ENCODE measurements at places on chromosomes 12 and 14.
A peak's percentile ranks its signal among the peaks of the same experiment; 100 is the strongest.

- DNase-seq, result peak; percentile 76
Measured at GRCh38 chr12:89384050-89384758, 31.9 kb upstream of the DUSP6 start.

DNA sequence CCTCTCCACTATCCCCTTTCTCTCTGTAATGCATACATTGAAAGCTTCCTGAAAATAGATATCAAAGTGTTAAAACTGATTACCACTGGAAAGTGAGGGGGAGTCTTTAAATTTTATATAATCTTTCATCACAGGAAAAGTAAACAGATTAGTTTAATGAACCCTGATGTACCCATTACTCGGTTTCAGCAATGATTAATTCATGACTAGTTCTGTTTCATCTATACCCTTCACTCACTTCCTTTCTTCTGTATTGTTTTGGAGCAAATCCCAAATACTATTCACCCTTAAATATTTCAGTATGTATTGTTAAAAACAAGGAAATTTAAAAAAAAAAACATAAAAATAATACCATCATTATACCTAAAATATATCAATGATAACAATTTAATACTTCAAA lies 67.3 kb upstream of the TMCC3 start:
- DNase-seq, result no peak

DNA sequence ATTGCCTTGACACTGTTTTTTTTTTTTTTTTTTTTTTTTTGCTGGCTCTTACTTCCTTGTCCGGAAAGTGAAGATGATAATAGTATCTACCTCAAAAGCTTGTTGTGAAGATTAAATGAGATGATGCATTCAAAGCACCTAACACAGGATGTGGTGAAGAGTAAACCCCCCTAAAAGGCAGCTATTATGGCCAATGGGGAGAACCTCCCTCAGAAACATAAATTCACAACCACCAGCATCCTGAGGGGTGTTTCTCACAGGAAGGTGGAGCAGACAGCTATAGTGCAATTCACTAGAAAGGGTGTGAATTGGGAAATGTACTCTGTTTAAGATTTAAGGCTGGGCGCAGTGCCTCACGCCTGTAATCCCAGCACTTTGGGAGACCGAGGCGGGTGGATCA lies 85.4 kb upstream of the CRY1 start:
- DNase-seq, result no peak

DNA sequence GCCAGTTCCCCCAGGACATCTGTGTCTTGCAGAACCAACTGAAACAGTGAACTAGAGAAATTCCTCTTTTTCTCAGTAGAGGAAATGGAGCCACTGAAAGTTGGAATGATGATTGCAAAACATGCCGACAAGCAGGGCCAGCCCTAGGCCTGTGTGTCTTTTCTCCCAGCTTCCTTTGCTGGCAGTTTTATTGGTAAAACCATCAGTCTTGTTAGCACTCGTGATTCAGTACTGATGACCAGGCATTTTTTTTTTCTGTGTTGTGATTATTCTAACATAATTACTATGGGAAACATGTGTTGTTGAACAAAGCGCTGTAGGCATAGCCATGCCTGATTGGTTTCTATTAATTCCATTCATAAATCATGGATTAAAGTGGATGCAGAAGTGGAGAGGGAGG lies 620.7 kb downstream of the AACS start:
- no peak for DNase-seq

DNA sequence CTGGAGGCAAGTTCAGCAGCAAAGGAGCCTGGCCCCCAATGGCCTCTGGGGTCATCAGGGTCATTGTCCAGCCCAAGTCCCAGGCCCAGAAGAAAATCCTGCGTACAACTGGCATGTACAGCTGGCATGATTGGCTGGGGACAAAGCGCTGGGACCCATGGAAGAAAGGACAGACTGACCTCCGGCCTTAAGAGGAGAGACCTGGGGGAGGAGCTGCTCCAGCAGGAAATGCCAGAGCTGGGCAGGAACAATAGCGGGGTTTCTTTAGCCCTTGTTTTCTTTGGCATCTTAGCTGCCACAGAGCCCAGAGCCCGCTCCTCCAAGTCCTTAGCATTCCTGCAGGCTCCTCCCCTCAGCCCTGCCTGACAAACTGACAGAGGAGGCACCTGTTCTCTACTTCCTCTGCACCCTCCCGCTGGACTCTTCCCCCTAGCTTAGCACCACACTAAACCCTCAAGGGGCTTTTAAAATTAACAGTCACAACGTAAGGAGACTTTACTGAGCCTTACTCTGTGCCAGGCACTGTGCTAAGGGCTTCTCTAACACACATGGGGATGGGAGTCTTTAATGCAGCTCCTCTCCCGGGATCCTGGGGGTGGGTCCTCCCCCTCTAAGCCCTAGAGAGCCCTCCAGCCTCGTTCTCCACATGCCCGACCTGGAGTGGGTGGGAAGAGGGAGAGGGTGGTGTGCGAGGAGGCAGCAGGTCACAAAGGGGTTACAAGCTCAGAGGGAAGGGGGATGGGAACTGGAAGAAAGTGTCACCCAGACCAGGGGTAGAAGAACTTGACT lies 1.8 kb upstream of the AQP5 start:
- DNase-seq, result no peak

GRCh38 chr12:106941481-106942156 lies 14.1 kb upstream of the TMEM263 start:
- DNase-seq, result no peak

DNA sequence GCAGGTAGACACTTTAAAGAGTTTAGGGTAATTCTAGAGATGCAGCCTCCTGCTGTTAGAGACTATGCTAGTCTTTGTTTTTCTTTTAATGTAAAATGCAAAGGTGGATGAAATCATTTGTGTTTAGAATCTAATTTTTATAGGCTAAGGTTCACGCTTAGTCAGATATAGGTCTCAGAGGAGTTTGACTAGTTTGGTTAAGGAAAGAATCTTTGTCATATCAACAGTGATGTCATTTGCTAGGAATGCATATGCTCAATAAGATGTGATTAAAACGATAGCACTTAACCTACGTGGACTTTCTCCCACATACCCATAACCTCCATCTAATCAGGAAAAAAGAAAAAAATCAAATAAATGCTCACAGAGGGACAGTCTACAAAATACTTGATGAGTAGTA lies 859.3 kb upstream of the ATXN7L3B start:
- DNase-seq, result no peak

- peak; percentile 18 for DNase-seq
Measured at GRCh38 chr12:52311285-52311648, 9.9 kb downstream of the KRT83 start.

DNA sequence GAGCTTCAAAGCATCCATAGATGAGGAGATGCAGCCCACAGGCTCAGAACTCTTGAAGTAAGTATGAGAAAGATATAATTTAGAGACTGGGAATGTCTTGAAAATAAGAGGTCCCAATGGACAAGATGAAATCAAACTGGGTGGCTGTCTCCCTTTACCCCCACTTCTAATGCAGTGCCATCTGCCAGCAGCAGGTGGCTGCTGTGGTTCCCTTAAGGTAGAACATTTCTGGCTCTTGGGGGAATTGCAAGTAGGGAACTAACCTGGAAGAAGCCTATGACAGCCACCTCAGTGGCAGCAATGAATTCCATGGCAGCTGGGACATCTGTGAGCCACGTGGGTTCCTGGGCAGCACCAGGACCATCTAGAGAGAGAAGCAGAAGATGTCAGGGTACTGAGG lies 648 bp downstream of the ERP27 start:
- no peak for DNase-seq

DNA sequence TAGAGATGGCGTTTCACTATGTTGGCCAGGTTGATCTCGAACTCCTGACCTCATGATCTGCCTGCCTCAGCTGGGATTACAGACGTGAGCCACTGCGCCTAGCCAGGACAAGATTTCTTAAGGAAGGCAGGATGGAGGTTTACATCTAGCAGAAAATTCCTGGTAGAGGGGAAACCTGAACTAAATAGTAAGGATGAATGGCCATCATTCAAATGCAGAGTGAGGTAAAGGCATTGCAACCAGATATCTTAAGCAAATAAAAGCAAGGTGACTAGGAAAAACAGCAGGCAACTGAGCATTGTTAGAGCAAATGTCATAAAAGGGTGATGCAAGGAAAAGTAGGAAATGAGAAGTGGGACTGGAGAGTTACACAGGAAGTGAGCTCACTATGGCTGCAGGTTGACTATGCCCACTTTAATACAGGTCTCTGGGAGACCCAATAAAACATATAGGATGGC lies 133.0 kb downstream of the SOX5 start:
- no peak for DNase-seq

DNA sequence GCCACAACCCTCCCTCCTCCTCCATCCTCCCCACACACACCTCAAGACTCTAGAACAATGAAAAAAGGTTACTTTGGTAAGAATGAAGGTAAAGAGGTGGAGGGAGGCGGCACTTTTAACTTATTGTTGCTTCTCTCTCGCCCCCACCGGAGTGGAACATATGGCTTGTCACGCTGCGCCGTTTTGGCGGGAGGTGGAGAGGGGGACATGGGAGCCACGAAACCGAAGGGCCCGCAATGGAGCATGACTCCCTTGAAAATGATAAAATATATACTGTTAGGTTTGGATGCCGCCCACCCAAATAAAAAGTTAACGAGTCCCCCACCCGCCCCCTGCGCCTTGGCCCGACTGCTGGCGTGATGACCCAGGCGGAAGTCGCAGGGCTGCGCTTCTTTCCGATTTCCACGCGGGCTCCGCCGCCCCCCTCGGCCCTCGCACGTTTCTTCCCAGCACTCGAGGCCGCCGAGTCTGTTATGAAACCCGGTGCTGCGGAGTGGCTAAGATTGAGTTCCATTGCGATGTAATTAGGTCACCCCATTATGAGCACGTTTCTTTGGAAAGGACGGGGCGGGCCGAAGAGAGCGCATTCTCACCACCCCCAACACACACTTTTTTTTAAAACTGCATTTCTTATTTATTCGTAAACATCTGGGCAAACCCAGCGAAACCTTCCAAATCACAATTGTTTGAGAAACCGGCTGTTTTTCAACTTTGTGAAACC lies 1.4 kb upstream of the ZFP36L1 start:
- DNase-seq, result peak; percentile 62

GRCh38 chr12:110776410-110776809 lies 33.7 kb upstream of the PPP1CC start:
- no peak for DNase-seq

DNA sequence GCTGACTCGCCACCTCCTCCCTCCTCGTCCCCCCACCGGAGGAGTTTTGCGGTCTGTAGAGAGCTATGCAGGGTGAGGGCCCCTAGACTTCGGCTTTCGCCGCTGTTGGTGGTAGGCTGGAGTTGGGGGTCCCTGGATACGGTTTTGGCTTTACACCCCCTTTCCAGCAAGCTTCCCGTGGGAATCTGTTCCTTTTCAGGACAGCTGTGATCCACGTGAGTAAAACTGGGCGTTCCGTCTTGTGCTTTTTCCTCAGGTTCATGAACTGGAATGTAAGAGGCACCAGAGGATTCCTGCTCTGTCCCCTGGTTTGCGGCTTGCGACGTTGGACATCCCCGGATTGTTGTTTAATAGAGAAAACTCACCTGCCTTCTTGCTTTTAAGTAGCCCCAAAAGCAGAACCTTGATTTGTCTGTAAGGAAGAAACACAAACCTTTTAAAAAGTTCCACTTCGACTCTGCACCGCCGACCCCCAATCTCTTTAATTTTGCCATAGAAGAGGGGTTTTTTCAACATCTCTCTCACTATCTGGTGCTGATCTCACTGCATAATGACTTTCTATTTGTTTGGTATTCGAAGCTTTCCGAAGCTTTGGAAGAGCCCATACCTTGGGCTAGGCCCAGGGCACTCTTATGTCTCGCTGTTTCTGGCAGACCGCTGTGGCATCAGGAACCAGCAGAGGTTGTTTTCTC lies 490 bp downstream of the PRORP start:
- no peak for DNase-seq

GRCh38 chr12:50508414-50508813 lies 3.6 kb downstream of the DIP2B start:
- DNase-seq, result no peak

- DNase-seq, result no peak
Measured at GRCh38 chr14:28243600-28243999, 523.0 kb upstream of the FOXG1 start.

GRCh38 chr12:114726092-114726710 lies 42.2 kb upstream of the TBX3 start:
- DNase-seq, result no peak

DNA sequence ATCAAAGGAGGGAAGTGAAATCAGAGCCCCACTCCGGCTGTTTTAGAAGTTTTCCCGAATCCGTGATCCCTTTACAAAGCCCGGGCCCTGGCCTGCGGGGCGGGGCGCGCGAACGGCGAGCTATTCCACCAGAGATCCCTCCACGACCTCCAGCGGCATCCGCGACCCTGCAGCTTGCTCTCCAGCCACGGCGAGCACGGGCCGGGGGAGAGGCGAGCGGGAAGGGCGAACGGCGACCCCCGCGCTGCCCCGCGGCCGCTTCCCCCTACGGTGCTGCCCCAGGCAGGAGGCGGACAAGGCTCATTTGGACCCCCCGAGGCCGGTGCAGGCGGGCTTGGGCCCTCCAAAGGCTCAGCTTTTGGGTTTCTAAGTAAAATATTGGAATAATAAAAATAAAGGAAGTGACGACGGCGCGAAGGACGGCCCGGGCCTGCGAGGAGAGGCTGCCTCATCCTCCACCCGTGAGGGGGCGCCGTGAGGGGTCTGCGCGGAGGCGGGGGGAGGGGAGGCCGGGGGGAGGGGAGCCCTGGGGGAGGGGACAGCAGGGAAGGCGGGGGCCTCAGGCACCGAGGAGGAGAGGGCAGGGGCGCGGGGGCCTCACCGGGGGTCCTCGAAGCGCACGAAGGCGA lies 613 bp downstream of the SRSF9 start:
- DNase-seq, result no peak

GRCh38 chr12:56758728-56759262 lies 4.3 kb upstream of the HSD17B6 start:
- DNase-seq, result no peak

- no peak for DNase-seq
Measured at GRCh38 chr14:37139710-37140109, 32.7 kb downstream of the SLC25A21 start.

DNA sequence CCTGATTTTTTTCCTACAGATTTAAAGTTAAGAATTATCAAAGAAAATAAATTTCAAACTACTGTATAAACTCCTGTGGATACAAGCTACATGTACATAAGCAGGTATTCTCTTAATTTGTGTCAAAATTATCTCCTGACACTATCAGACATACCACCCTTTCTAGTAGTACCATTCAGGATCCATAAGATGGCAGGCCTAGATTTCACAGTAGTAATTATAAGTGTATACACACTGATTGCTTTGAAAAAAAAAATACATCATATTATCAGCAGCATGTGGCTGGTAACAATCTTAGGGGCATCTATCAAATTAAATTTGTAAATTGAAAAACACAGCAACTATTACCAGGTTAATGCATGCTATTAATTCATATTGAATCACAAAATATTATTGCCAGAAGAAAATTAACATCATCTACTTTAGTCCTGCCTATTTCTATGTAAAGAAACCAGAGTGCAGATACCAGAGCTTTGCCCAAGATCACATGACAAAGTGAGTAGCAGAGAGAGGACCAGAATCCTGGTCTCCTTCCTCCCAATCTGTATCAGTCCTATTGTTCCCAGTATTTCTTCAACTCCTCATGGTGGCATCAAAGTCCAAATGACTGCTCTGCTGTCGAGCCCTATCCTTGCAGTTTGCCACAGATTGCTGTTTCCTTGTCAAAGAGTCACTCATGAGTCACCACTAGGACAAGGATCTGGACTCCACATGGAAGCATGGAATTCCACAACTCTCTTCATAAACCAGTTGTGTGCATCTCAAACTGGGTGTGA lies 27.7 kb upstream of the CALM1 start:
- DNase-seq, result peak; percentile 72

Data from Ammon's horn (tissue), 1 donor.